HFFc6 (cell line): ENCODE measurements at places on chromosomes 16 and 17. TPM values are rescaled to one million over a fixed set of nuclear protein-coding genes. Genes with fewer than 3 reads are reported as not detected.

The PPY gene
- total RNA-seq: not detected in 3 replicates

The COX6A2 gene
- not detected in 3 replicates for total RNA-seq

The KRTAP2-3 gene
- total RNA-seq: 39.8 to 126 TPM (median 90.0 TPM) in 3 replicates

The CCNF gene
- total RNA-seq: 10.3 to 21.3 TPM (median 19.5 TPM) in 3 replicates

The ST3GAL2 gene
- total RNA-seq: 25.4 and 26.1 TPM in 2 replicates

The TBC1D3B gene
- total RNA-seq: 0.58 to 1.8 TPM (median 0.92 TPM) in 3 replicates

The KRT27 gene
- not detected in 3 replicates for total RNA-seq

The CES5A gene
- not detected in 3 replicates for total RNA-seq

The NPIPA7 gene
- 6.1 to 11.7 TPM (median 8.7 TPM) in 3 replicates for total RNA-seq

GRCh38 chr16:964356-965035 is 6.3 kb downstream of the LMF1 start:
- H3K4me1 ChIP-seq: peaks cover 30% of the 10 kb centered on the region
- H3K36me3 ChIP-seq: peaks cover 43% of the 10 kb centered on the region
- no peaks in the 10 kb centered on the region; the same call in 1 of the 2 replicates for H3K27me3 ChIP-seq
- peak; percentile 47 for DNase-seq
- H3K27ac ChIP-seq: peak overlapping the region; percentile 96

GRCh38 chr17:79737046-79737921 is 6.5 kb downstream of the ENPP7 start:
- no peak overlapping the region for H3K27ac ChIP-seq
- peaks cover 47% of the 10 kb centered on the region for H3K27me3 ChIP-seq
- H3K36me3 ChIP-seq: no peaks in the 10 kb centered on the region
- H3K4me1 ChIP-seq: peaks cover 11% of the 10 kb centered on the region; the same call in 1 of the 2 replicates

DNA sequence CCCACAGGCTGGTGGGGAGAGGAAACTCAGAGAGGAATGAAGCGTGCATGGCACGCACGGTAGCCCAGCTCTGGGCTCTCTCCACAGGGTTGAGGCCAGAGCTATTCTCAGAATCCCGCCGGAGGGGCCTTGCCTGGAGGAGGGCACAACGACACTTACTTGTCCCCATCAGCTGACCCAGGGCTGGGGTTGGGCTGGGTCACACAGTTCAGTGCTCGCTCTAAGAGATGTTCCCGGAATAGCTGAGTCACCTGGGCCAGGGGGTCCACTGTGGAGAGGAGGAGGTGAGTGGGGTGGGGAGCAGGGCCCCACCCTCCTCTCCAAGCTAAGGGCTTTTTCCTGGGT is 21.8 kb downstream of the SREBF1 start:
- peaks cover 51% of the 10 kb centered on the region for H3K27me3 ChIP-seq
- no peak for DNase-seq
- peaks cover 21% of the 10 kb centered on the region for H3K4me1 ChIP-seq

- peaks cover 19% of the 10 kb centered on the region for H3K4me1 ChIP-seq
- no peak overlapping the region for H3K4me3 ChIP-seq
These were observed 42.0 kb downstream of the WNT3 start for GRCh38 chr17:46776298-46777005.

GRCh38 chr17:45129426-45129939 is 2.8 kb downstream of the PLCD3 start:
- peaks cover 4% of the 10 kb centered on the region; the same call in 1 of the 2 replicates for H3K36me3 ChIP-seq
- H3K4me3 ChIP-seq: no peak overlapping the region
- peak overlapping the region; percentile 47 for H3K27ac ChIP-seq
- H3K27me3 ChIP-seq: no peaks in the 10 kb centered on the region
- no peak for DNase-seq

DNA sequence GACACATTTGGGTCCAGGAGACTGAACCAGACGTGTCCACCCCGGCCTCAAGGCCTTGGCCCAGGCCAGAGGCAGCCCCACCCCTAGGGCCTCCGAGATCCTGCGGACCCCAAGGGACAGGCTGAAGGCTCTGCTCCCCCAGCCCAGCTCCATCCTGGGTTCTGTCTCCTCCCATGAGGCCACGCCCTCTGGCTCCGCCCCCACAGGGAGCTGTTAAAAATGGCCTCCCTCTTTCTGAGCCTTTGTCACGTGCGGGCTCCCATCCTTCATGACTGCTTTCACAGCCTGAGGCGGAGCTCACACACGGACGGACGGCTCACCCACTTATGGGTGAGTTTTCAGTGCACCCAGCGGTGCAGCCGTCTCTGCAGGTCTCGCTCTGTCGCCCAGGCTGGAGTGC is 6.5 kb upstream of the CACNA1H start:
- H3K4me3 ChIP-seq: no peak overlapping the region
- no peak overlapping the region for H3K27ac ChIP-seq
- H3K27me3 ChIP-seq: peaks cover 13% of the 10 kb centered on the region
- DNase-seq: no peak

DNA sequence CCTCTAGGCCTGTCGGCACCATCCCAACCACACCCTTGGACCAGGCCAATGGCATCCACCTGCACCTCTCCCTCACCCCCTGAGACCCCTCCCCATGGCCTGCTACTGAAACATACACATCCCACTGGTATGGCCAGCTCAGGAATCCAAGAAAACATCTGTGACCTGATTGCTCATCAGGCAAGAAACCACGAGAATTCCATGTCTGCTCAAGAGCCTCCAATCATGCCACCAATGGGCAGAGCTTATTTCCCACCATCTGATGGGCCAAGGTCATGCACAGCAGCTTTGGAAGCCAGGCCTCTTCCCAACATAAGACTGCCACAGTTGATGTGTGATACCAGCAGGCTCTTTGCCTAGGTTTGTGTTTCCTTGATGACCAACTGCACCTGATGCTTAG is 190.1 kb downstream of the C16orf78 start:
- no peaks in the 10 kb centered on the region for H3K4me1 ChIP-seq
- DNase-seq: no peak
- H3K4me3 ChIP-seq: no peak overlapping the region
- no peaks in the 10 kb centered on the region for H3K36me3 ChIP-seq
- H3K27me3 ChIP-seq: peaks cover 7% of the 10 kb centered on the region

- H3K4me1 ChIP-seq: peaks cover 43% of the 10 kb centered on the region
- H3K27me3 ChIP-seq: peaks cover 22% of the 10 kb centered on the region
- peak overlapping the region; percentile 94 for H3K27ac ChIP-seq
- H3K4me3 ChIP-seq: peak overlapping the region; percentile 99
- H3K36me3 ChIP-seq: peaks cover 54% of the 10 kb centered on the region
These were observed 24.5 kb downstream of the TRPV2 start for GRCh38 chr17:16439811-16440351.

GRCh38 chr16:60414613-60415012 is 1621.6 kb downstream of the CDH8 start:
- H3K27ac ChIP-seq: no peak overlapping the region
- H3K27me3 ChIP-seq: no peaks in the 10 kb centered on the region
- H3K36me3 ChIP-seq: no peaks in the 10 kb centered on the region

GRCh38 chr16:21214086-21214485 is 2.7 kb upstream of the ZP2 start:
- peaks cover 29% of the 10 kb centered on the region for H3K27me3 ChIP-seq
- no peaks in the 10 kb centered on the region for H3K4me1 ChIP-seq
- H3K27ac ChIP-seq: no peak overlapping the region
- no peaks in the 10 kb centered on the region for H3K36me3 ChIP-seq

DNA sequence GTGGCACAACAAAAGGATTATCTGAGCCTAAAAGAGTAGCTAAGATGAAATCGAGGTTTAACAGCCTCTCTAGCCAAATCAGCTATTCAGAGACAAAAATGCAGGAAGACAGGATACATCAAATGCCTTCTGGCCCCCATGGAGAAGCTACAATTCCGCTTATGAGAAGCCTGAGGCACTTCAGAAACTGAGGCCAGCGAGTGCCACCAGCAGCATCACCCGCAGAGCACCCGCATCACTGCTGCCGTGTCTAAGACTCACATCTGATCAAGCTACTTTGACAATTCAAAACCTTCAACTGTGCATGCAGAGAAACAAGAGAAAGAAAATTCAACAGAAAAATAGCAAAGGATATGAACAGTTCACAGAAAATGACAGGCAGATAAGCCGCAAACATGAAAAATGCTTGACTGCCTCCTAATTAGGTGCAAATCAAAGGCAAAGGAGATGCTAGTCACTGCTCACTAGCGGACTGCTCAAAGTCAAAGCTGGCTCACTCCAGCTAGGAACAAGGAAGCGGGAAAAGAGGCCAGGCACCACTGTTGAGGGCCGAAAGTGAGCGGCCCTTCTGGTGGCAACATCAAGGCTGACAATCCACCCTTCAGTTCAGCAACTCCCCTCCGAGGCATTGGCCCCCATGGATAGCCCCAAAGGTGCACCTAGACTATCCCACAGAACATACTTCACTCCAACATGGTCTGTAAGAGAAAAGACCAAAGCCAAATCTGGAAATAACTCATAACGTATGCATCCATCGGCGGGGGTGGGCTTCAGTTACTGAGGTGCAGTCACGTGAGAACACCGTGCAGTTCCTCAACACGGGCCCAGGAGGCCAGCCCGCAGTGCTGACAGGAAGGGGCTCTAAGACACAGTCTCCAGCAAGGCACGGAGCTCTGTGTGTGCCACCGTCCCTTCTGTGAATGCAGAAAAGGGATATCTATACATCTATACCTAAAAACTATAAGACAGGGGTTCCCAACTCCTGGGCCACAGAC is 12.0 kb downstream of the MTHFSD start:
- peaks cover 36% of the 10 kb centered on the region for H3K36me3 ChIP-seq
- DNase-seq: no peak
- no peak overlapping the region for H3K4me3 ChIP-seq
- no peaks in the 10 kb centered on the region for H3K27me3 ChIP-seq
- no peak overlapping the region for H3K27ac ChIP-seq

DNA sequence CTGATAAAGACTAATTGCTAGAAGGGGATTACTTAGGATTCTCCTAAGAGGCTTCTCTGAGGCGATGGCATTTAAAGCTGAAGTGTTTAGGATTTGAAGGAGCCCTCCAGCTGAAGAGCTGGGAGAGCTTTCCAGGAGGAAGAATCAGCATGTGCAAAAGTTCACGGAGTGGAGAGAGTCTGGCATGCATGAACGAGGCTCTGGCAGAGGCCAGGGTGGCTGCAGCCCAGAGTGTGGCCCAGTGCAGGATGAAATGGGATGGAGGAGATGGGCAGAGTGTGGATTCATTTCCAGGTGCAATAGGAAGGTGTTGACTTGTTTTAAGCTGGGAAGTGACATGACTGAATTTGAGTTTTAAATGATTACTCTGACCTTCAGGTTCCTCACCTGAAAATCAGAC is 249.0 kb upstream of the CCL2 start:
- H3K4me1 ChIP-seq: no peaks in the 10 kb centered on the region
- H3K27me3 ChIP-seq: no peaks in the 10 kb centered on the region
- peaks cover 10% of the 10 kb centered on the region; the same call in 1 of the 2 replicates for H3K36me3 ChIP-seq
- DNase-seq: no peak
- no peak overlapping the region for H3K27ac ChIP-seq
- no peak overlapping the region for H3K4me3 ChIP-seq

GRCh38 chr16:76183647-76184046 is 93.6 kb upstream of the CNTNAP4 start:
- H3K4me1 ChIP-seq: no peaks in the 10 kb centered on the region
- DNase-seq: no peak
- no peaks in the 10 kb centered on the region for H3K36me3 ChIP-seq
- no peaks in the 10 kb centered on the region; the same call in none of the 2 replicates for H3K27me3 ChIP-seq
- no peak overlapping the region for H3K4me3 ChIP-seq

GRCh38 chr17:5826384-5826783 is 242.1 kb upstream of the NLRP1 start:
- DNase-seq: peak; percentile 5
- H3K4me3 ChIP-seq: no peak overlapping the region
- no peak overlapping the region for H3K27ac ChIP-seq
- H3K36me3 ChIP-seq: peaks cover 16% of the 10 kb centered on the region

- DNase-seq: no peak
- no peaks in the 10 kb centered on the region for H3K36me3 ChIP-seq
- no peak overlapping the region for H3K27ac ChIP-seq
These were observed 7.6 kb upstream of the CSNK1D start for GRCh38 chr17:82281076-82281475.
